AG20443 (cell line): ENCODE measurements at places on chromosomes 4 and X.

GRCh38 chrX:70254063-70254400 lies 6.0 kb downstream of the P2RY4 start:
- DNase-seq: no peak

GRCh38 chr4:78618436-78618835 lies 66.9 kb downstream of the ANXA3 start:
- no peak for DNase-seq

DNA sequence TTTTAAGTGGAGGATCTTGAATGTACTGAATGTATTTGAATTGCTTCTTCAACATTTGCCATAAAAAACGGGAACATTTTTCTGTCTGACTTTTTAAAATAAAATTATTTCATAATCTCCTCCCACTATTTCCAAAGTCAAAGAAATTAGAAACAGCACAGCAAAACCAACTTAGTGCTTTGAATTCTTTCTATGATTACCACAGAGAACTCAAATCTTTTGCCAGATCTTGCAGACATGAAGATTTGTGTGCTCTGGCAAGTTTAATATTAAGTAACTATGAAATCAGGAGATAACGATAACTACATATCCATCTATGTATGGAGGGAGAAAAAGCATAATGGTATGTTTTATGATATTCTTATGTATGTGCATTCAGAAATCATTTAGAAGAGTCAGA lies 982.2 kb downstream of the PCDH7 start:
- DNase-seq: no peak

DNA sequence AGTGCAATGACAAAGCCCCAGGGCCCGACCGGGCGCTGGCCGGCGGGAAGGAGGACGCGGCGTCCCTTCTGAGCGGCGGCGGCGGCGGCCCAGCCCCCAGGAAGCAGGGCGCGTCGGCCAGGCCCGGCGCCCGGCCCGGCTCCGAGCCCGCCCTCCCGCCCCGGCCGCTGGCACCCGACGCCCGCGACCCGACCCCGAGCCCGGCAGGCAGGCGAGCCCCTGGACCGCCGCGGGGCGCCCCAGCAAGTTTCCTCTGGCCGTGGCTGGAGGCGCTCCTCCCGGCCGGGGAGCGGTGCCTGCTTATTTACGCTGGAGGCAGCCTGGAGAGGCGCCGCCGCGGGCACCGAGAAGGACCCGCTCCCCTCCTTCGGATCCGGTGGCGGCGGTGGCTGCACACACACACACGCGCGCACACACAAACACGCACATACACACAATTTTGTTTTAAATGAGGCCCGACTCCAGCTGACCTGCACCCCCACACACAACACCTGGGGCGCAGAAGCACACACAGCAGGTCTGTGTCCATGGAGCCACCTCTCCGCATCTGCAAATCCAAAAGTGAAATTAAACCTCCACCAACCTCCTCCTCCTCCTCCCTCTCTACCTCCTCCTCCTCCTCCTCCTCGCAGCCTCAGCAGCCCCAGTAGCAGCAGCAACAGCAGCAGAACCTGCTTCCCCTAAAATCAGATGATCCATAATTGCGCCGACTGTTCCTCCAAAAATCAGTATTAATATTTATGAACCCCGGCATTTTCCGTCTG lies 669 bp downstream of the IRF2 start:
- DNase-seq: peak; percentile 61
